ENCODE measurements at places on chromosomes 3 and 15.

- no peak for DNase-seq
These were observed 33.9 kb downstream of the PTPRG start for GRCh38 chr3:61595288-61595687.

- DNase-seq: no peak
These were observed 782.4 kb upstream of the CFAP20DC start for GRCh38 chr3:59832241-59832640.

DNA sequence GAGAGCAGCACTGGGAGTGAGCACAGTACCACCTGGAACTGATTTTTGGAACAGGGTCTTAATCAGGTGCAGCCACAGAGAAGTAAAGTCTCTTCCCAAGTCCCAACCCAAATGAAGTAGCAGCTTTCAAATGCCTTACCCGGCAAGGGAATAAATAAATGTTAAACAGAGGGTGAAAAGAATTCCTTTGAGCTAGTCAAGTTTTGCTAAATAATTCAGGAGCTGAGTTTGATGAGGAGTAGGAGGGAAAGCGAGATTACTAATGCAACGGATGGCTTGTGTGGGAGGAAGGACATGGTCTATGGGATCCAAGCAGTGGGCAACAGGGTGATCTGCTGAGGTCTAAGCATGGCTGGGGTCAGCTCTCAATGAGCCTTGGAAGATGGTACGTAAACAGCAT, 204.5 kb upstream of the ST8SIA2 start:
- DNase-seq: no peak

DNA sequence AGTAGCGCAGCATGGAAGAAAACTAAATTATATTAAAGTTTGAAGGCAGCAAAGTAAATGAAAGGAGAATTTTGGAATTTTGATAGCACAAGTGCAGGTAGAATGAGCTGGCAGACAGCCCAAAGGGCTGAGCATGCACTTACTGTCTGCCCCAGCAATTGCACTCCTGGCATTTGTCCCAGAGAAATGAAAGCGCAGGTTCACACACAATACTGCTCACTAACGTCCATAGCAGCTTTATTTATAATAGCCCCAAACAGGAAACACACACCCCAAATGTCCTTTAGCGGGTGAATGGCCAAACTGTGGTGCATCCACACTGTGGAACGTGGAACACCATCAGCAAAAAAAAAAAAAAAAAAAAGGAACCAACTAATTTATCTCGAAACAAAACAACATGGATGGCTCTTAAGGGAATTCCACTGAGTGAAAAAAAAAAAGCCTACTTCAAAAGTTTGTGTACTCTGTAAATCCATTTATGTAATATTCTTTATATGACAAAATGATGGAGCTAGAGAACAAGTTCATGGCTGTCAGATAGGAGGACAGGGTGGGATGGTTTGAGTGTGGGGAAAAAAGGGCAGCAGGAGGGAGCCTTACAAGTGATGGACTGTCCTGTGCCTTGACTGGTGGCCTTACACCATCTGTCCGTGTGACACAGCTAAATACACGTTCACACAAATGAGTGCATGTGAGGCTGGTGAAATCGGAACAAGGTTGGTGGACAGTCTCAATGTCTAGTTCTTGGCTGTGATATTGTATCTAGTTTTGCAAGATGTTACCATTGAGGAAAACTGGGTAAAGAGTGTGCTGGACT, 6.0 kb upstream of the TM2D3 start:
- DNase-seq: no peak

DNA sequence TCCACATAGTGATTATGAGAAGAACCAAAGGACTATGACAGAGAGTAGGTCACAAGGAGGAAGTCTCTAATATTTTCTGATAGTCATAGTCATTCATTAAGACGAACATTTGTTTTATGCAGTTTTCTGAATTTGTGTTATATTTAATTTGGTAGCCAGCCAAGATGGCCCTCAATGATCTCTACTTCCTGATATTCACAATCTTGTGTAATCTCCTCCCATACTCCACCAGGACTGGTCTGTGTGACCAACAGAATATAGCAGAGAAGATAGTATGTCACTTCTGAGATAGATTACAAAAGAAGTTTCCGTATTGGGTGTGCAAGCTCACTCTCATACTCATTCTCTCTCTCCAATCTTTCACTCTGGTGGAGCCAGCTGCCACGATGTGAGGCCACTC, 30.8 kb downstream of the HLTF start:
- no peak for DNase-seq

GRCh38 chr3:63972987-63973386, 50.3 kb downstream of the PSMD6 start:
- DNase-seq: no peak

- DNase-seq: no peak
These were observed 1.5 kb upstream of the ALDH1A3 start for GRCh38 chr15:100878130-100878529.

GRCh38 chr15:74460298-74460697, 662 bp downstream of the UBL7 start:
- DNase-seq: no peak

DNA sequence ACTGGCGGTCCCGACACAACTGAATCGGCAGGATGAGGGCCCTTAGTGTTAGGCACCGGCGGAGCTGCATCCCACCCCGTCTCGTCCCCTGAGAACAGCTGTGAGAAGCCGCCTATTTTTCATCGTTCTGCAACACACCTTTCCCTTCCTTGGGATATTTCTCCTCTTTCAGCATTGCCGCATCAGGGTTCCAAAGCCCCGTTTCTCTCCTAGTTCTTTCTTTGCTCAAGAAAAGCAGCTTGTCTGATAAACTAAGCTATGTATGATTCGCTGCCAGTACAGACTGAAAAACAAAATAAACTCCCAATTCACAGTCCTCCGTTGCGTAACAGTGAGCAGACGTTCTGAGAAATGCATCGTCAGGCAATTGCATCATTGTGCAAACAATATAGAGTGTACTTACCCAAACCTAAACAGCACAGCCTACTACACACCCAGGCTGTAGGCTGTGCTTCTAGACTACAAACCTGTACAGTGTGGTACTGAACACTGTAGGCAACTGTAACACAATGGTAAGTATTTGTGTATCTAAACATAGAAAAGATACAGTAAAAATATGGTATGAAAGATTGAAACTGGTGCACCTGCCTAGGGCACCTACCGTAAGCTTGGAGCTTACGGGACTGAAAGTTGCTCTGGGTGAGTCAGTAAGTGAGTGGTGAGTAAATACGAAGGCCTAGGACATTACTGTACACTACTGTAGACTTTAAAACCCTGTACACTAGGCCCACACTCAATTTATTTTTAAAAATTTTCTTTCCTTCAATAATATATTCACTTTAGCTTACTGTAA, 8.9 kb upstream of the ADAMTS17 start:
- no peak for DNase-seq

DNA sequence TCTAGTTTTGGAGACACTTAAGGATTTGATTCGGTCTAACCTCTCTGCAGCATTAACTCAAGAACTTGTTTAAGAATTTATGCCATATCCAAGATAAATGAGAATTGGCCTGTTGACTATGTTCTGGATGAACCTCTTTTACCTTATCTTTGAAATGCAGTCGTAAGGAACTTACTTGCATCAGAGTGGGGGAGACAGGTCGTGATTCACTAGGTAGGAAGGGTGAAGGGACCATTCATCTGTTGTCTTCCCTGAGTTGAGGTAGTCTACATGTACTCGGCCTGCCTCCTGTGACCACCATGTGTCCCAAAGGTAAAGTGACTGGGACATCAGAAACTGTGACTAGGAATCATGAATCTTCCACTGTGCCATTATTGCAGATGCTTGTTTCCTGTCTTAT, 248.0 kb upstream of the P2RY1 start:
- DNase-seq: no peak

All from stimulated activated CD8-positive, alpha-beta memory T cell treated with anti-CD3 and anti-CD28 coated beads, Interleukin-7, amount 100 ng/mL, for 1 hour (primary cell).